ENCODE measurements at places on chromosomes 12 and 14. TPM values are rescaled to one million over a fixed set of nuclear protein-coding genes. Genes with fewer than 3 reads are reported as not detected.

VWF gene
- total RNA-seq, result 53.7 TPM

BDKRB1 gene
- 6.1 TPM for total RNA-seq

STYK1 gene
- 5.7 TPM for total RNA-seq

GPR68 gene
- total RNA-seq, result 11.6 TPM

TIGAR gene
- 6.1 TPM for total RNA-seq

NELL2 gene
- total RNA-seq, result 3.0 TPM

POTEM gene
- total RNA-seq, result not detected

GZMH gene
- not detected for total RNA-seq

GYS2 gene
- 0.68 TPM for total RNA-seq

NID2 gene
- 2.3 TPM for total RNA-seq

GRCh38 chr12:7175493-7175892 is 14.0 kb upstream of the PEX5 start:
- peak; percentile 32 for ATAC-seq

DNA sequence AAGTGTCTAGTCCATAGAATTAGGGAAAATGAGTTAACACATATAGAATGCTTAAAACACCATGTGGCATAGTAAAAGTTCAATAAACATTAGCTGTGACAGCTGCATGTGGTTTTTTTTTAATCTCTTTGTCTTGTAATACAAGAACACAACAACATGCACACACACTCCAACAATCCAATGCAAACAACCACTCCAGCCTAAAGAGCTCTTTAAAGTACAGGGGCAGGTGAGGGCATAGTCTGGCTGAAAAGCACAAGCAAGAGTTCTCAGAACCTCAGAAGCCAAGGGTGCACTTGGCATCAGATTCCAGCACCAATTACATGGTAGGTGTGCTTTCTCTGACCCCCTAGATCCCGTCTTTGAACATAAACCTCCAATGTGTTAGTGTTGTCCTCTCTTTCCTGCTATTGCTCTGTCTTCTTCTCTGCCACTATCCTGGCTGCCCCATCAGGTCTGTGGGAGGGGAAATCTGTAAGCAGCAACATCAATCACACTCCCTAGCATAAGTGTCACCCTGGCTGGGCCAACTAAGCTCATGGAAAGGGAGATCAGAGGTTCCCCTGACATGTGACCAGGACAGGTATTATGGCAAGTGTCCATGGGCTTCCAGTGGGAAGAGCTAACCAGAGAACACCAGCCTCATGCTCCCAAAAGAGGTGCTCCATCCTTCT is 91.0 kb downstream of the SLC8A3 start:
- ATAC-seq, result no peak

GRCh38 chr12:84605983-84606382 is 306.6 kb downstream of the SLC6A15 start:
- no peak for ATAC-seq

GRCh38 chr12:50050410-50051098 is 6.8 kb upstream of the ASIC1 start:
- peak; percentile 20 for ATAC-seq

DNA sequence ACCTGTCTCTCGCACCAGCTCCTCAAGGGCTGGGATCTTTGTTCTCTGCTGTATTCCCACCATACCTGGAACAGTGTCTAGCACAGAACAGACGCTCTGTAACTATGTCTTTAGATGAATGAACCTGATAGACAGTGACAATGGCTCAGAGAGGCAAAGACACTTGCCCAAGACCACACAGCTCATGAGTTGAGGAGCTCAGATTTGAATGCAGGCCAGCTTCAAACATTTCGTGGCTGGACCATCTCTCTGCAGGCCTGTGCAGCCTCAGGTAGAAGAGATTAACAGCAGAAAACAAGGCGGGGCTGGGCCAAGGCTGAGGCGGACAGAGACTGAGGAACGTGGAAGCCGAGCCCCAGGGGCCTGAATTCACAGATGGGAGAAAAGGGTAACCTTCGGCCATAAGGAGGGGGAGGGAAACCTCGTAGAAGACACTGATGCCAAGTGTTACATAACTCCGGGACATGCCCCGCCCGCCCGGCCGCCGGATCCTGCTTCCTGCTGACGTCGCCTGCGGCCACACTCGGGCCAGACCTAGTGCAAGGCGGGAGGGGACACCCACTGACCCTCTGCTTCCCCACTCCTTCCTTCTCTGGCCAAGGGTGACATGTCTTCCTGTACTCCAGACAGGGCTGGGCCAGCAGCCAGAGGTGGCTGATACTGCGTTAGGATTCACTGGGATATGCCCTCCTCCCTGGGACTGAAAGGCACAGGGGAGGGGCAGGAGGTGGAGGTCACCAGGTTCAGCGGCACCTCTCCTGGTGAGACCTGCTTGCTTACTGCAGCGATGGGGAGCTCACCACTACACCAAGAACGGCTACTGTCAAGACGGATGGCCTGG is 86.8 kb downstream of the RFLNA start:
- peak; percentile 67 for ATAC-seq

DNA sequence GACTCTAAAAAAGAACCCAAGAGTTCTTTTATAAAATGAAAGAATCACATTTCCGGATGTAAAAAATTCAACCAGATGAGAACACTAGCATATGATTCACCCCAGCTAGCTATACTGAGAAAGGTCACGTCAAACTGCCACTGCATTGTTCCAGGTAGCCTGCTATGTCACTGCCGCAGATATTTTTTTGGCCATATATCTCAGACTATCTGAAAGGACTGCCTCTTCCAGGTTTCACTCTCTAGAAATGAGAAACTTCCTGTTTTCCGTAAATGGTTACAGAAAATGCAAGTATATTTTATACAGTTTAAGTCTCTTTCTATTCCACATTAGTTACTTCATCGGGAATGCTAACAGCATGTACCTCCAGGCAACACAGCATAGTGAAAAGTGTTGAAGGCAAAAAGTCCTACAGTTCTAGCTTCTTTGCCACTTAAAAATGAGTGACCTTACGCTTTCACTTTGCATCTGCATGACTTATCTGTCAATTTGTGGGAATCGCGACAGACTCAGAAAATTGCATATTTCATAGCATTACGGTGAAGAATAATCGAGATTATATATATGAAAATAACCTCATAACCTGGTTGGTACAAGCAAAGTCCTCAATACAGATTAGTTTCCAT is 105.2 kb downstream of the MED13L start:
- peak; percentile 75 for ATAC-seq

GRCh38 chr12:38389614-38390013 is 73.0 kb downstream of the ALG10B start:
- no peak for ATAC-seq

- ATAC-seq, result peak; percentile 19
Measured at GRCh38 chr14:32203928-32204357, 874 bp upstream of the RNU6-8 start.

DNA sequence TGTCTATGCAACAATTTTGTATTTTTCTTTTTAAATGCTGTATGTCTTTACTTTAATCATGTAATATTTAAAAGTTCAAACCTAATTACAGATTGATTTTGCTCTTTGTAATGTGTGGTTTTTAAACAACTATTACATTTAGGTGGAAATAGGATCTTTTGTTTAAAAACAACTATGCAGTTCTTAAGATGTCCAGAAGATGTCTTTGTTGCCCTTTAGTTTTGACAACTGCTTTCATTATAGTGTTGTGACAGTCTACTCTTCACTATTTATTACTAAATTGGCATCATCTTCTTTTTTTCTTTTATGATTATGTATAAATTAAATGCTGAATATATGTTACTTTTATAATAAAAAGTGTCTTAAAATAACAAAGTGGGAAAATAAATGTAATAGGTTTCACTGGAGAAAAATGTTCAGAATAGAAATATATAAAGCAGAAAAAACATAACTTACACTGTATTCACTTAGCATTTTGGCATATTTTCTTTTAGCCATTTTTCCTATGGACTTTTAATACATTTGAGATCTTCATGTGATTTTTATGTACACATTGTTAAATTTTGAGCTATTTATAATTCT is 27.1 kb upstream of the PCNX4 start:
- no peak for ATAC-seq

DNA sequence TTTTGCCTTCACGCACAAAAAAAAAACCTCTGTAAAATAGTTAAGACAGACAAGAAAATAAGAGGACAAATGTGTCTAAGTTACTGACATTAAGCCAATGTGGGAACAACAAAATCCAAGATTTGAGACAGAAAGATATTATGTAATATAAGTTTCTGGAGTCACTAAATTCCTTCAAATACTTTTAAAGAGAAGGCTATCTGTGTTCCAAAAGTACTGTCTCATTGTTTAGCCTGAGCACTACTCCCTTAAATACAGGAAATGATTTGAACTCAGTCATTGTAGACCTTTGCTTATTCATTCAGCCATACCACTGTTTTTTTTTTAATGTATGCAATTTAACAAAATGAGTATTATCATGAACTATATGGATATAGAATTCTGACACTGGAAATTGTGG is 82.7 kb upstream of the KITLG start:
- ATAC-seq, result no peak

- no peak for ATAC-seq
Measured at GRCh38 chr12:77946541-77947061, 115.9 kb downstream of the NAV3 start.

- ATAC-seq, result no peak
Measured at GRCh38 chr12:98220636-98221035, 294.8 kb upstream of the TMPO start.

DNA sequence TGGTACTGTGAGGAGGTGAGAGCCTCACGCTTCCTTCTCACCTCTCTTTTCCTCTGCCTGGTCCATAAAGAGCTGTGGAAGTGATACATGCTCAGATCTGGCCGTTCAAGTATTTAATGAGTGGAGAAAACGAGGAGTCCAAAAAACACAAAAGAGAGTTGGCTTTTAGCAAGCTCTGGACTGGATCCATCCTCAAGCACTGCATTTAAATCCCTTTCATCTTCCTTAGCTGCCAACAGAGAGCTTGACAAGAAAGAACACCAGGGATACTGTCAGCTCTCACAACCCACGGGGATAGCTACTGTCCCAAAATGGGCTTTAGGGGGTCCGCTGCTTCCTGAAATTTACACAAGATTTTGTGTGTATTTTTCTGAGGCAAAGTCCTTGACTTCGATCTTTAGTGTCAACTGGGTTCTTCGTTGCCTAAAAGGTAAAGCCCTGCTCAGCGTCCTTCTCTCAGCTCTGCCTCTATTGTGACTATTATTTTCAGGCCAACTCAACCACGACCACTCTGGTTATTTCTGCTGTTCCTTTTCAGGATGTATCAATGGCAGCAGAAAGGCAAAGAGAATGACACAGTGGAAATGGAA is 120.9 kb downstream of the TMTC1 start:
- ATAC-seq, result no peak

- ATAC-seq, result no peak
Measured at GRCh38 chr12:62301799-62302133, 41.6 kb downstream of the USP15 start.

DNA sequence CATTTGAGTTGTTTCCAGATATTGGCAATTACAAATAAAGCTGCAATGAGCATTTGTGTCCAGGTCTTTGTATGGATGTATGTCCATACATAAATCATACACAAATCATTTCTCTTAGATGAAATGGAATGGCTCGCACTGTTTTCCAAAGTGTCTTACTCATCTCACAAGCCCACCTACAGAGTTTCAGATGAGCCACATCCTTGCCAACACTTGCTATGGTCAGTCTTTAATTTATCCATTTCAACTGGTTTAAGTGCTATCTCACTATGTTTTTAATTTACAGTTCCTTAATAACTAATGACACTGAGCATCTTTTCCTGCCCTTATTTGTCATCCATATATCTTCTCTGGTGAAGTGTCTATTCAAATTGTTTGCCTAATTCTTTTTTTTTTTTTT is 132.9 kb upstream of the DIO3 start:
- ATAC-seq, result no peak

- no peak for ATAC-seq
Measured at GRCh38 chr12:39440101-39440500, 2.8 kb downstream of the KIF21A start.

DNA sequence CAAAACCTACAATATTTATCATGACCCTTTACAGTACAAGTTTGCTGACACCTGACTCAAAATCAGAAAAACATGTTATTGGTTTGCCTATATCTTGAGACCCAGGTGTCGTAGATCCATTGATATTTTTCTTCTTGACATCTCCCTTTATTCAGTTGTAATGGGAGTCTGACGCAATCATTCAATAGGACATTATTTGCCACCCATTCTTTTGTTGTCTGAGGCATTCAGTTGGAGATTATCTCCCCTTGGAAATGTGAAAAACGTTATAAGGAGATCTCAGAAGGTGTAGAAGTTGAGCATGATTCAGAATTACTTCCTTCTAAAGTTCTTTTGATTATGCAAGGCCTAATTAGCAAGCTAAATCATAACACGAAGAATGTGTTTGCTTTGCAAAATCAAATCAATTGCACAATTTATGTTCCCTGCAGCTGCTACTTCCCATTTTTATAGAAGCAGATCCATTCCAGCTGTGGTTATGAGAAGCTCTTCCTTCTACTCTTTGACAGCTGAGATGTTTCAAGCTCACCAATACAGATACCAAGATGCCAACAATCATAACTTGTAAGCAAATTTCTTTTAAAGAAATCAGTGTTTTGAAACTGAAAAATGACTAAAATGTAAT is 228.2 kb upstream of the SYT1 start:
- no peak for ATAC-seq

GRCh38 chr12:89183985-89184435 is 168.3 kb downstream of the DUSP6 start:
- ATAC-seq, result no peak

GRCh38 chr14:22812744-22813143 is 2.5 kb downstream of the SLC7A7 start:
- ATAC-seq, result no peak

GRCh38 chr12:52026263-52026662 is 19.5 kb downstream of the TAMALIN start:
- ATAC-seq, result no peak

GRCh38 chr14:73630009-73630780 is 14.6 kb upstream of the DNAL1 start:
- no peak for ATAC-seq

DNA sequence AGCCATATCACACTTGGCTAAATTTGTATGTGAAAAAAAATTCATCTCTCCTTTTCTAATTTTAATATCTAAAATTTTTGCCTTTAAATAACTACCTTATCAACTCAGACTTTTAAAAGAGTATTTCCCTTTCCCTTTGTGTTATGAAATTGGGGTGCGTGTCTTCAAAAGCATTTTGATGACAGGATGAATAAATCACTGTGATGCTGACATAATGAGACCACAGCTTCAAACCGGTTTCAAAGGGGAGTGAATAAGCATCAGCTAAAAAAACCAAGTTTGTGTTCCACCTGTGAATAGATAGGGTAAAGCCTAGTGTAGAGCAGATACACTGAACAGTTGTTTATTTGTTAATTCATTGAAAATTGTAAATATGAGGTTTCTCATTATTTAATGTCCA is 85.0 kb downstream of the LGR5 start:
- ATAC-seq, result no peak

- no peak for ATAC-seq
Measured at GRCh38 chr12:123449856-123450255, 8.1 kb upstream of the SNRNP35 start.

DNA sequence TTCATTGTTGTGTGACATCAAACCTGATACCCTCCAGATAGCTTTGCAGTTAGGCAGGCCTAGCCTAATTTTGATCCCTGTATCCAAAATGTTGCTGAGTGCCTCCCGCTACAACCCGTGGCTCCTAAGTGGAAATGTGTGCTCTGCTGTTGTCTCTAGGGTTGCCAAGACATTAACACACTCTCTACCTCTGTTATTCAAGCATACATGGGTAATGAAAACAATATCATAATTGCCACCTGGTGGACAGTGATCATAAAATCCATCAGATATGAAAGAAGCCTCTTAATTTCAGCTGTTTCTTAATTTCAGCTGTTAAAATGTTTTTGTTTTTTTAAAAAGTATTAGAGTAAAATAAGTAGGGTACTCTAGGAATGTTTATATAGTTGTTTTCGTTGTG is 93.5 kb downstream of the PLEKHA5 start:
- ATAC-seq, result peak; percentile 38
